Spinal cord (tissue), 10 donors: ENCODE measurements at places on chromosomes 3 and 15.

DNA sequence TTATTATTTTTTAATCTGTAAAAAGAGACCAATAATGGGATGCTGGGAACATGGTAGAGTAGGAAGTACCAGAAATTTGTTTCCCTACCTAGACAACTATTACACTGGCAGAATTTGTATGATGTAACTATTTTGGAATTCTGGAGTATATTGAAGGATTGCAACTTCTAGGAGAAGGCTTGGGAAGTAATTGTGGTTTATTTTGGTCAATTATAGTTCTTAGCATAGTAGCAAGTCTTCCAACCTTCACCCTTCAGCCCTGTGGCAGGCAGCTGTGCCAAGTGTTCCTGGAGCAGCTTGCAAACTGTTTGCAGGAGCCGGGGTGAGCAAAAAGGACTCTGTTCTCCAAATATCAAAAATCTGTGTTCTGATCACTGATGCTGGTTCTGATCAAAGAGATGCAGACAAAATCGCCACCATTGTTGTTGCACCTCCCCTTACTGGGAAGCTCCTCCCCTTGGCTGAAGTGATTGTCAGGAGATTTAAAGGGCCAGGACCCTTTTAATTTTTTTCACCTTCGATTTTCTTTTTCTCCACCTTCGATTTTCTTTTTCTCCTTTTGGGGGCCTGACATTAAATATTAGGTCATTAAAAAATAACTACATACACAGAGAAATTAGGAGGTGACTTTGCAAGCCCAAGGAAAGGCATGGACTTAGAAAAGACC, 363.3 kb downstream of the SLC9A9 start:
- DNase-seq: no peak

- no peak for DNase-seq
These were observed 486.4 kb downstream of the FHIT start for GRCh38 chr3:60764870-60765269.

GRCh38 chr15:60682115-60682514, 203.2 kb upstream of the ICE2 start:
- DNase-seq: no peak

DNA sequence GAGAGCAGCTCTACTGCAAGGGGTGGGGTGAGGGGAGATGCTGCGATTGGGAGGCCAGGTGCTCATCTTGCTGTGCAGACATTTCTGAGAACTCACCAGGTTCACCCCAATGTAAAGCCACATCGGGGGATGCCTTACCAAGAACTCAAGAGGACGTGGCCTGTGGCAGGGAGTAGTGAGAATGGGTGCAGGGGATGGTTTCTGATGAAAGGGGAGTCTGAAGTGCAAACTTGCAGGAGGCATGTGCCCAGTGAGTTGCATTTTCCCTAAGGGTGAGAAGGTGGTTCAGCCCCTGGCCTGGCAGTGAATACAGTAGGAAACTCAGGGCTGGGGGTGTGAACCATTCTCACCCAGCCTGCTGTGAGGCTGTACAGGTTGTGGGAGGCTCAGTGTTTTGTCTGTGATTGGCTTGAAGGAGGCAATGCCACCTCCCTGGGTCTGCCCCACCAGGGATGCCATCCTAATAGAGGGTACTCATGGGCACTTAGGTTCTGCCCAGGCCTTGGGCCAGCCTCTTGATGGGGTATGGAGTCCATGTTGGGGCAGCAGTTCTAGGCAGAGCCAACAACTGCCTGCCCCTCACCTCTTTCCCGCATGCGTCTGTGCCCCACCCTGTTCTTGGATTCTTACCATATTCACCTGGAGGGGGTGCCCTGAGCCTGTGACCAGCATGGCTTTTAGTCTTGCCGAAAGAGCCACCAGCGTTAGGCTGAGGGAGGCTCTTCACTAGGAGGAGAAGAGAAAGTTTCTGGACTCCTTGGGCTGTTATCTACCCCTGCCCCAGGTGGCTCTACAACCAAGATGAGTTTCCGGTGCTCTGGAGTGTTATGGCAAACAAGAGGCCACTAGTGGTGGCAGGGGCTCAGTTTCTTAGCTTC, 4.5 kb downstream of the HEMK1 start:
- DNase-seq: no peak
